ENCODE measurements at places on chromosomes 3 and 15.

DNA sequence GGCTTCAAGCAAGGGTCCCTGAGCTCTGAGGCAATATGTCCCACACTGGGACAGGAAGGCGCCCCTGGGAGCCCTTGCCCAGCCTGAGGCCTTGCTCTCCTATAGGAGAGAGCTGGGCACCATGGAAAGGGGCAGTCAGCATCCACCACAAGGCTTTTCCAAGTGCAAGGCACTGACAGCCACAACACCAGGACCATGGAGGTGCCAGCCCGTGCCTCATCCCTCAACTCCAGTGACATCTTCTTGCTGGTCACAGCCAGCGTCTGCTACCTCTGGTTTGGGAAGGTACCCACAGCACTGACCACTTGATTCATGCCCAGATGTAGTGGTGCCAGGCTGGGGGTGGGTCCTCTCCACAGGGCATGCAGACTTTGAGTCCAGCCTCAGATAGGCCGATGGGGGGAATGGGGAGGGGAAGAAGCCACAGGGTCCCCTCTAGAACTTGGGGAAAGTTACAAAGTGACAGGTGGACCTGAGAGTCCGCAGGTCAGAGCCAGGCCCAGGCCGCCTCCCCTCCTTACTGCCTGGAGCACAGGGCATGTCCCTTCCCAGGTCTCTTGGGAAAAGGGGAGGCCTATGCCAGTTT lies 11.8 kb downstream of the VILL start:
- DNase-seq, result no peak

GRCh38 chr3:182941719-182942118 lies 38.6 kb downstream of the DCUN1D1 start:
- no peak for DNase-seq

DNA sequence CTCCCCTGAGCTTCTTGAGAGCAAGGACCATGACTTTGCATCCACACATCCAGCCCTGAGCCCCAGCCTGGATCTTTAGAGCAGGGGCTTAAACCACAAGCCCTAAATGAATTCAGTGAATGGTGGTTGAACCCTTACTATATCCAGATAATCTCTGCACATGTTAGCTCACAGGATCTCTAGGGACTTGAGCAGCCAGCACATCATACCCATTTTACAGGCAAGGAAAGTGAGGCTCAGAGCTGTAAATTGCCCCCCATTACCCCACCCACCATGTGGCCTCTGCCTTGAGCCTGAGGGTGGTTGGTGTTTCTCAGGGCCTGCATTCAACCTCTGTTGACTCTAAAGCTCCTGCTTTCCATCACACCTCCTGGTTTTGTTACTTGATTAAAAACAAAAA lies 27.6 kb downstream of the EAF1 start:
- DNase-seq, result no peak

DNA sequence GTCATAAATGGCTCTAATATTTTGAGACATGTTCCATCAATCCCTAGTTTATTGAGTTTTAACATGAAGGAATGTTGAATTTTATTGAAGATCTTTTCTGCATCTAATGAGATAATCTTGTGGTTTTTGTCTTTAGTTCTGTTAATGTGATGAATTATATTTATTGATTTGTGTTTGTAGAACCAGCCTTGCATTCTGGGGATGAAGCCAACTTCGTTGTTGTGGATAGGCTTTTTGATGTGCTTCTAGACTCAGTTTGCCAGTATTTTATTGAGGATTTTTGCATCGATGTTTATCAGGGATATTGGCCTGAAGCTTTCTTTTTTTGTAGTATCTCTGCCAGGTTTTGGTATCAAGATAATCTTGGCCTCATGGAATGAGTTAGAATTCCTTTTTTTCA lies 72.0 kb upstream of the CD96 start:
- no peak for DNase-seq

- DNase-seq, result peak; percentile 11
These were observed 47.3 kb upstream of the IL12A start for GRCh38 chr3:159941038-159942000.

- DNase-seq, result no peak
These were observed 61.4 kb upstream of the TLE3 start for GRCh38 chr15:70159001-70159712.

DNA sequence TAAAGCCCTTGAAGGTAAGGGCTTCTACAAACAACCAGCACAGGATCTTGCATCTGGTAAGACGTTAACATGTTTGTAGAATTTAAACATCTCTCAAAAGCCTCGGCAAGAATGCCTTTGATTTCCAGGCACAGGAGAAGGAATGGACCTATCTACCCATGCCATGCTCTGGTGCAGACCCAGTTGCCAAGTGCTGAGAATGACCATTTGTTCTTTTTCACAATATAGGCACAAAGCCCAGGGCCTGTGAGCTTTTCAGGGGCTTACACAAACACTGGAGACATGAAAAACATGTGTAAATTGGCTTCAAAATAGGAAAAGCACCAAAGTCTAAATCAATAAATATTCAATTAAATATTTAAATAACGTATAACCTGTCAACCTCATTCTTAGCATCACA lies 266.9 kb upstream of the TTC14 start:
- DNase-seq, result no peak

- no peak for DNase-seq
These were observed 73.7 kb upstream of the TLE3 start for GRCh38 chr15:70171256-70171886.

DNA sequence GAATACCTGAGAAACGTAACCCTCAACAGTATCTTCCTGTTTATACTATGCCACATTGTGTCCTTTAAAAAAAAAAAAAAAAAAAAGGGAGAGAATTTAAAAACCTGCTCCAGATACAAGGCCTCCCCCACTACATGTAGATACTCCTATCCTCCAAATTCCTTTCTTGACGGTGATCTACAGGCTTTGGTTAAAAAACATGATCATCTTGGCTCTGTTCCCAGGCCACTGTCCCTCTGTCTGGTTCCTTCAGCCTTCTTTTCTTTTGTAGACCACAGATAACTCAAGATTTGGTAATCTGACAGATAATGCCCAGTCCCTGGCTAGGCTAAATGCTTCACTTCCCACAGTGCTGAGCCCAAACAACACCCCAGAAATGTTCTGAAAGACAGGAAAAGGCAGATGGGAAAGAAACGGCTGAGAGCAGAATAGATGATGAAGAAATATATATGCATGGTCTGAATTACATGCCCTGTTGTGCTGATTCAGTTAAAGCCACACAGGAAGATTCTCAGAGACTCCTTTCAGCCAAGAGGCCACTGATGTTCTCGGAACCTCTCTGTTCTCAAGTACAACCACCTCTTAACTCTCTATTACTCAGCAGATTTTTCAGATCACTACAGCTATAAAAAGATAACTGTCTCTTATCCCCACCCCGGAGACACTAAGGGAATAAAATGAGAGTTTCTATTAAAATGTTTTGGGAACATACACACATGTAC lies 48.3 kb downstream of the NPTN start:
- no peak for DNase-seq

Data from activated CD4-positive, alpha-beta T cell treated with anti-CD3 and anti-CD28 coated beads for 36 hours (primary cell).